ENCODE measurements at places on chromosomes 3 and 15.

DNA sequence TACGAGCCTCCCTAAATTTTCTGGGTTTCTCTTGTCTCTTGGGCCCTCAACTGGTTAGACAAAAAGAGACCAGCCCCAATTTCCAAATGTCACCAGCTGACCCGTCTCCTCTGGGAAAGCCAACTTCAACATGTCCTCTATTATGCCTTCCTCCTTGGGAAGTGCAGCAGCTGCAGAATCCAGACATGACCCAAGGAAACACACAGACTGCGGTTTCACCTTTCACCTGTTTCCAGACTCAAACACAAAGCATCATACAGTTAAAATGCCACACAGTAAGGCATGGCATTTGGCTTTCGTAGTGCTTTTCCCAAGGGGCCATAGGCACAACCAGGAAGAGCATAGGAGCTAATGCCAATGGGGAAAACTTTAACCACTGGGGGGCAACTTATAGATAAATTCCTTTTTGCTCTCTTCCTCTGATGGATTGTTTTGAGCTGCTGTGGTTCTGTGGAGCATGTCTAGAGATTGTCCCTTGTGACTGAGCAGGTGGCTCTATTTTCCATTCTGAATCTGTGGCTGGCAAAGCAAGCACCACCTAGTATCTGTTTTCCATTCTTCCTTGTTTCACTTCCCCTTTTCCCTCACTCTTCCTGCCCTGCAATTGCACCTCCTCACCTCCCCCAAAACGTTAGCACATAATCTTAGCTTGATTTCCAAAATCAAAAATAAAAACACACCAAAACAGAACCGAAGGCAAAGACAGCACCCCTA, 49.3 kb downstream of the HHLA2 start:
- no peak for DNase-seq

DNA sequence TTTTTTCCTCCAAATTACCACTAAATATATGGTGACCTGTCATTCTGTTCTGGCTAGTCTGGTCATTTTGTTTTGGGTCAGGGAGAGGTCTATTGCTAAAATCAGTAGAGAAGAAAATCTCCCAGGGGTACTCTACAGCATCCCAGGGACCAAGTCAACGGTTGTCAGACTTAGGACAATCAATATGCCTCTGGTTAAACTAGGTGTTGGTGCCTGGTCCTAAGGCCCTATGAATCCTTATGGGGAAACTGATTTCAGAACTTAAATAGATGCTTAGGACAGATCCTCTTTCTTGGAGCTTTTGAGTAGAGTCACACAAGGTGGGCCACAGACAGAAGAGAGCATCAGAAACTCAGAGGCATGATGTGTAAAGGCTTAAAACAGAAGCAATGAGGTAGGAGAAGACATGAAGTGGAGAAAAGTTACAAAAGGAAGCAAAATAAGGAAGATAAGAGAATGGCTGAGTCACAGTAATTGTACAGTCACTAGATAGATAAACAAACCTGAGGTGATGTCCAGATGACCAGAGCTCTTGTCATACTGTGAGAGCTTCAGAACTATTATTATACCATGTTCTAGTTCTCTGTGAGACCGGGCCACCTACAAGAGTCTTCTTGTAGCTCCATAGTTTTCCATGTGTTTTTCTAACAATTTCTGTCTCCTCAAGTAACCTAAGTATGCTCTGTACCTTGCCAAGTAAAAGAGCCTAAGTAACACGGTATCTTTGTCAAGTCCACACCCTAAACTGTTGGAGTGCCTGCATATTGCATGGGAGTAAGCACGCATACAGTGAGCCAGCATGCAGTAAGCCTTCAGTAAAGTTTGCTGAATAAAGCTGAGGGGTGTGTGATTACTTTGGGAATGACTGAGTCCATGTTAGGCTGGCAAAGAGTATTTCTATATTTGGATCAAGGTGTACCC, 44.6 kb upstream of the LEKR1 start:
- DNase-seq: no peak

GRCh38 chr3:17664923-17665322, 77.5 kb downstream of the TBC1D5 start:
- DNase-seq: no peak

- no peak for DNase-seq
Measured at GRCh38 chr15:82137261-82137660, 91.4 kb upstream of the MEX3B start.

DNA sequence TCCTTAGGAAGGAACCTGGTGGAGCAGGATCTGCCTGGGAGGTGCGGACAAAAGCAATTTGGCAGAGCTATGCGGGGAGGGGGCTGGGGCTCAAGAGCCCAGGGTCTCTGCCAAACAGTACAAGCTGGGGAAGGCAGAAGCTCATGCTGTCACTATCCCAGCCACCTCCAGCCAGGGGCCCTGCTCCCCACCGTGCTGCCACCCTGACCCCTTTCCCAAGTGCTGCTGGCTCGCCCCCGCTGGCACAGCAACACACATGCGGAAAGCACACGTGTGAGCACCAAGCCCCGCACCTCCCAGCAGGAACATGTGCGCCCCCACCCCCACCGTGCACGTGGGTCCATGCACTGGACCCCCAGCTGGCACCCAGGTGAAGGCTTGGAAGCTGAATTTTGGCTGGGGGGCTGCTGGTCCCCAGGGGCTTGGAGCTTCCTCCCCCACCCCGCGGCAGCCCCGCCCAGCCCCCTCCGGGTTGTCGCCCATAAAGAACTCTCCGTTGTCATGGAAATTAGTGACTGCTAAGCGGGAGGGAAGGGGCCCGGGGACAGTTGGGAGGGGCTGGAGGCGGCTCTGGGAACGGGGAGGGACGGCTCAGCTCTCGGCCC, 742 bp downstream of the CAMKV start:
- DNase-seq: peak; percentile 36

DNA sequence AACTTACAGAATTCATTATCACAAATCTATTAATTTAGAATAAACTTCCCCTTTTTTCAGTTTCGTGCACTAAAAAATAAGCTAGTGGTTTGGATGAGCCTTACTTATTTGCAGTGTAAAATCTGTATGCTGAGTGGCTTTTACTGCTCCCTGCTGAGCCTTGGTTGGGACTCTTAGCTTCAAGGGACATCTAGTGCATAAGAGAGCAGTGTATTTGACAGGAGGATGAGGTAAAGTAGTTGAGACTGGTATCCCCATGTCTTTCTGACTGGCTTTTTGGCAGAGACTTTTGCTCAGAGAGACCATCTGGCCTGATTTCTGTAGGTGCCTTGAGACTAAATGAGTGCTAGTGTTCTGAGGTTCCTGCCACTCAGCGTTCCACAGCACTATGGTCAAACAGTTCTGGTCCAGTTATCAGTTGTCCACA, 11.8 kb downstream of the CAPN7 start:
- no peak for DNase-seq

- DNase-seq: no peak
Measured at GRCh38 chr15:85725564-85725963, 69.2 kb downstream of the KLHL25 start.

- peak; percentile 31 for DNase-seq
Measured at GRCh38 chr15:34582461-34583371, 735 bp downstream of the GOLGA8B start.

DNA sequence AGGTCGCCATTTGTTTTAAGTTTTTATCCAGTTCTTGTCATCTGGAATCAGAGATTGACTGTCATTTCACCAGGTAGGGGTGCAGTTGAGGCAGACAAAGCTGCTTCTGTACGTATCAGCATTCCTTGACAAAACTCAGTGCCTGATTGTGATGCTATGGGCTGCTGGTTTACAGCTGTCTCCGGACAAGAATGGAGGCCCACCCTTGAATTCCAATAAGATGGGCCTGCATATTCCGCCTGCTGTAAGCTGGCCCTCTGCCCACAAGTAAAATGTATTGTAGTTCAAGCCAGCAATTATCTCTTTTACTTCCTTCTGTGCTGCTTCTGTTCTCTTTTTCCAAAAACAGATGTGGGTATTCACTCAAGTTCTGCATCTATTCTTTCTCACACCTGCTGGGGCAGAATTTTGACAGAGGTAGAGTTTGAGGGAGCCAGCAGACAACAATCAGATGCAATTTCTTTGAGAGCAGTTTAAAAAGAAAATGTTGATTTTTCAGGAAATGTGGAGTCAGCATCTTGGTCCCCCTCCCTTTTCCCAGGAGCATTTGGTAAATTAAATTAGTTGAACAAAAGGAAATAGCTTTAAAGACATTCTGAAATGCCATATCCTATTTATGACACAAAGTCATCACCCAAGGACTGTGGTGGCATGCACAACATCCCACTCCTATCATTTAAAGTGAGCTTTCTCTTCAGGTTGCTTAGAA, 53.5 kb downstream of the IQCH start:
- DNase-seq: no peak

GRCh38 chr15:69755551-69756310, 303.1 kb downstream of the RPLP1 start:
- no peak for DNase-seq

GRCh38 chr3:143004823-143005222, 3.5 kb downstream of the U2SURP start:
- no peak for DNase-seq

DNA sequence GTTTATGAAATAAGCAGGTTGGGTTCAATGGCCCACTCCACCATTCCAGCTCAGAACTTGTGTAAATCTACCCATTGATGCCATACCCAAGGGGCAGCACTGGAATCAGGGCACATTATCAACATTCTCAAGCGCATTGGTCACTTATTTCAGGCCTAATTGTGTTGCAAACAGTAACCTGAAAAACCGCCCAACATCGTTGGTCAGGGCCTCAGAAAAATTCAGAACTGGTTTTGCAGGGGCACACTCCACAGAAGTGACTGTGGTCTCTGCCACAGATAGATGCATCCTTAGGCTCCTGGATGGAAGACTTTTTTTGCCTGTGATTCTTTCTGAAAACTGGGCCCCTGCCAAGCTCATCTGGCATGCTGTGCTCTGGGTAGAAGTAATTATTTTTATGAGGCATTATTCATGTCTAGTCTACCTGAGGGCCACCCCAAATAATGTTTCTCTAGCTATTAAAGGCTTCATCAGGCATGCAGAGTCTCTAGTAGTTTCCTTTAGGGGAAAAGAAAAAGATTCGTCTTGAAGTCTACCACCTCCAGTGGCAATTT, 21.7 kb upstream of the LRTM1 start:
- no peak for DNase-seq

- no peak for DNase-seq
Measured at GRCh38 chr15:80208758-80209734, 43.0 kb downstream of the CTXND1 start.

DNA sequence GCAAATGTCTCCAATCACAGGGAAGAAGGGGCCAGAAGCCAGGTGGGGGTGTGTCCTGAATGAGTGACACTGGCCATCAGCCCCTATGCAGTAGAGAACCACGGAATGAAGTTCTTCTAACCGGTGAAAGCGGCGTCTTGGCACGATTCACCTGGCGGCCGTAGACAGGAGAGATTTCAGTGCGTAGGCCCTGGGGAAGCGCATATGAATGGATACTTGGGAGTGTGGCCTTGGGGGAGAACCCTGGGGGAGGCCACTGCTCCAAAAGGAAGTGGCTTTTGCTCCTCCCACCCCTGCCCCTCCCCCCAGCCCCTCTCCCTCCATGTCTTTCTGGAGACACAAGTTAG, 43.6 kb downstream of the RBPMS2 start:
- no peak for DNase-seq

DNA sequence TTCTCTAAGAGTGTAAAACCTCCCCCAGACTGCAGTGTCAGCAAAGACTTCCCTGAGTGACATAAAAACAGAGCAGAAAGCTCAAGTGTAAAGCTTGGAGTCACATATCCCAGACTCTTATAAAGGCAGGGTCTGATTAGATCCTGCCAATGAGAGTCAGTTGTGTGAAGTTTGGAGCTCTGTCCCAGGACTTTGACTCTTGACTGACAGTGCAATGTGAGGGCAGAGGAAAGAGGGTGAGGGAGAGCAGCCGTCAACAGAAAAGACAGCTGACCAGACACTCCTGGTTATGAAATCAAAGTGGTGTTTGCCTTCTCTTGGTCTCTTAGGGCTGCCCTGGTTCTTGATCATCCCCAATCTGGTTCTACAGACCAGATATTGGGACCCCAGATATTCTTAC, 393.2 kb downstream of the ERC2 start:
- DNase-seq: no peak

GRCh38 chr15:71089801-71090200, 25.5 kb upstream of the THSD4 start:
- no peak for DNase-seq

All from HEK293T (cell line).